Activated CD4-positive, alpha-beta memory T cell treated with anti-CD3 and anti-CD28 coated beads, Interleukin-2, amount 10 ng/mL, durations not matched to agents 7 days and 5 days (primary cell): ENCODE measurements at places on chromosomes 12 and 14. TPM values are rescaled to one million over a fixed set of nuclear protein-coding genes. Genes with fewer than 3 reads are reported as not detected.
A peak's percentile ranks its signal among the peaks of the same experiment; 100 is the strongest.

FBLN5 gene
- total RNA-seq = 2.5 TPM

DNA sequence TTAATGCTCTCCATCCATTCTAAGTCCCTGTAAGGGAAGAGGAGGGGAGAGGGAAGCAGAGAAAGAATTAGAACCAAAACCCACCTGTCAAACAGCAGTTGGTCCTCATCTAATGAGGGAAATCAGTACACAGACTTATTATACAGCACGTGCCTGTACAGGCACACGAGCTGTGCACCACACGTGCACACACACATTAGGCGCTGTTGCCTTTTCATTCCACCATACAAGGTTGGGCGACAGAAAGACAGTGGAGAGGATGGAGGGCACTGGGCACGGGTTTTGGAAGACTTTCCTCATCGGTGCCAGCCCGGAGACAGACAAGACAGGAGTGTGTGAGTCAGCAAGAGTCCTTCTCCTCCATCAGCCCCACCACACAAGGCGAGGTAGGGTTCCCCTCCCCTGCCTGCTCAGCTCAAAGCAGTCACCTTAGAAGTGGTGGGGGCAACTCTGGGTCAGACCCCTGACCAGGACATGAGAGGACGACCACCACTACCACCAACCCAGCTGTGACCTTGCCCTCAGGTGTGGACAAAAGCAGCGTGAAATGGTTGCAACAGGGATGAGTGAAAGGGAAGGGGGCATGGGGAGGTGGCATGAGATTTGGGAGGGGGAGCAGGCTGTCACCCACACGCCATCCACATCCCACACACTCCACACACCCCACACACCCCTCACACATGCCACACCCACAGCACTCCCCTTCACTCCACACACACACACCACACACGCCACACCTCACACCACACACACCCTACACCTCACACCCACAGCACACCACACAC lies 80.7 kb downstream of the ACTN1 start:
- DNase-seq = no peak

GRCh38 chr12:14905269-14906004 lies 19.8 kb upstream of the MGP start:
- DNase-seq = no peak

GRCh38 chr12:69910694-69911093 lies 85.7 kb downstream of the MYRFL start:
- no peak for DNase-seq

DNA sequence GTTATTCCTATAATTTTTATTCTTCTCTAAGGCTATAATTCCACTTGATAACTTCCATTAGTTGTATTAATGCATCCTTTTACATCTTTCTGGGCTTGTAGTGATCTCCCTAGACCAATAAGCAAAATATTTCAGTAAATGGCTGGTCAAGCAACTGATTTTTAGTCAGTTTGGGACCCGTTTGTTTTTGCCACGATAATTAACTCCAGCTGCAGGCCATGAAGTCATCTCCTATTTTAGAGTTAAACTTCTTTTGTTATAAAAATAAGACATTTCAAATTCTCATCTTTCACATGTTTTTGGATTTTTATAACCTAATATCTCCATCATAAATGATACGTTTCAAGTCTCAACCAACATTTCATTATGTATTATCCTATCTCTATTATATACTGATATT lies 49.4 kb downstream of the MAGOHB start:
- DNase-seq = no peak

PRIMA1 gene
- not detected for total RNA-seq

DNA sequence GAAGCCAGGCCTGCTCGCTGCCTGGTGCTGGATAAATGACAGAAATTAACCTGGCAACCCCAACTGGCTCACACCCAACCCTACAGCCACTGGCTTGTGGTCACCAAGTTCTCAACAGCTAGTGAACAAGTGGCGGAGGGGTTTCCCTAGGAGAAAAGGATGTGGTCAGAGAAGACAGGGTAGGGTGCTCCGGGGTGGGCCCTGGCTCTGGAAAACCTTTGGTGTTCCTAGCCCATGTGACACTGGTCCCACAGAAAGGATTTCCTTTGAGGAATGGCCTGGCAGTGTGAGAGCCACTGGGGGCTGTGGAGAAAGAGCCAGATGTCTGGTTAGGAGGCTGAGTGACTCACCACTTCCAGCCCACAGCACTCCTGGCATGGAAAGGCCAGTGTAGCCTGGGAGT lies 8.7 kb downstream of the SYNE3 start:
- DNase-seq = peak; percentile 39

DNA sequence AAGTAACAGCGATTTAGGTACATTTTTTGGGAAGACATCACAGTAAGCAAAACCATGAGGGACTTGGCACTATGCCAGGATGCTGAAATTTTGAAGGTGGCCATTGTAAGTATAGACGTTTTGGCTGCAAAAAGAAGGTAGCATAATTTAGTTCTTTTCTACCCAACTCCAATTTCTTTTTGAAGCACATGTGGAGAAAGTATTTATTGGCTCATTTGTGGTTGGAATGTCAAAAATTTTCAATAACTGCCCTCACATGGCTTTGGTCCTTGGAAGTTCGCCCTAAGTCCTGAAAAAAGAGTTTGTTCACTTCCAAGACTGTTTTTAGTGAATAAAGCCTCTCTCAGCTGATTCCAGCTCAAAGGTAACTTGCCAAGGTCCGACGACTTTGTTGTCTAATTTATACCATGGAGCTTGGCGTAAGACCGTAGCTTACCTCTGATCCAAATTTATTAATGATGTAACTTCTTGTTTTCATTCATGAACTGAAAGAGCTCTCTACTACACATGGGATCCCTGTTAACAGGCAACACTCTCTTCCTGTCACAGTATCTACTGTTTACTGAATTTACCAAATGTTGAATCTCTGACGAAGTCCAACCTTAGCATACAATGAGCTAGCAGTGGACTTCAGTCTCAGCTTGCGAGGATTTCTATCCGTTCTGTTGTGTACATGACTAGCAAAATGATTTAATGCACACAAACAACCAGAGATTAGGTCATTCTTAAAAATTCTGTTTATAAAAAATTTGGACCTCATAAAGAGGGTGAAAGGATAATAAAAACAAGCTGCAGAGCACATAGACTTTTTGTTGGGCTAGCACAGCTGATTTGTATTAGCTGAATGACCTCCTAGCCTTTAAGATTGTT lies 49.0 kb downstream of the MSRB3 start:
- DNase-seq = no peak

DNA sequence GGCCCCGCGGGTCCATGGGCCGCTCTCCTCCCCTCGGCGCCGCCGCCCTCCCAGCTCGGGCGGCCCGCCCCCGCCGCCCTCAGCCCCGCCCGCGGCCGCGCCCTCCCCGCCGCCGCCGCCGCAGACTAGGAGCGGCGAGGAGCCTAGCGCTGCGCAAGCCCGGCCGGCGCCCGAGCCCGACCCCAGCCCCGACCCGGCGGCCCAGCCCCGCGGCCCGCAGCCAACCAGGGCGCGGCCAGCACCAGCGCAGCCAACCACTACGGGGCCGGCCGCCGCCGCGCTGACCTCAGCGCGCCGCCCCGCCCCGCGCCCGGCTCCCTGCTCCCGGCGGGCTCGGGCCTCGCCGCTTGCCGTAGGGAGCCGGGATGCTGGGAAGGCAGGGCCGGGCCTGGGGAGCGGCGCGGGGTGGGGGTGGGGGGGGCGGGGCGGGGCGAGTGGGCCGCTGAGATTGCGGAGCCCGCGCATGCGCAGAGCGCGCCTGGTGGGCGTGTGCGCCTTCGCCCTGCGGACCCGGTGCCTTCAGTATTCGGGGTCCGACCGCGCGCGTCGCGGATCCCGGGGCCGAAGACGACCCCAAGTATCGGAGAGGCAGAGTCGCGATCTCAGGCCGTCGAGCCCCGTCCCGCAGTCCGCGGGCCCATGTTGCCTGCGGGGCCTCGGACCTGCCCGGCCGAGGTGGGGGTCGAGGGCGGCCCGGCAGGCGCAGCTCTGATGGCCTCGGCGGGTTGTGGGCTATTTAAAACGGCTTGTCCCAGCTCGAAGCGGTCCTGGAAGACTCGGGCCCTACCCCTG lies at the start of gene CDC42BPB:
Gene CDC42BPB (minus strand): TSS at position 178 of the 792 bp plus-strand sequence. CDS start 376 bp downstream, outside the sequence.
- peak; percentile 44 for DNase-seq

DNA sequence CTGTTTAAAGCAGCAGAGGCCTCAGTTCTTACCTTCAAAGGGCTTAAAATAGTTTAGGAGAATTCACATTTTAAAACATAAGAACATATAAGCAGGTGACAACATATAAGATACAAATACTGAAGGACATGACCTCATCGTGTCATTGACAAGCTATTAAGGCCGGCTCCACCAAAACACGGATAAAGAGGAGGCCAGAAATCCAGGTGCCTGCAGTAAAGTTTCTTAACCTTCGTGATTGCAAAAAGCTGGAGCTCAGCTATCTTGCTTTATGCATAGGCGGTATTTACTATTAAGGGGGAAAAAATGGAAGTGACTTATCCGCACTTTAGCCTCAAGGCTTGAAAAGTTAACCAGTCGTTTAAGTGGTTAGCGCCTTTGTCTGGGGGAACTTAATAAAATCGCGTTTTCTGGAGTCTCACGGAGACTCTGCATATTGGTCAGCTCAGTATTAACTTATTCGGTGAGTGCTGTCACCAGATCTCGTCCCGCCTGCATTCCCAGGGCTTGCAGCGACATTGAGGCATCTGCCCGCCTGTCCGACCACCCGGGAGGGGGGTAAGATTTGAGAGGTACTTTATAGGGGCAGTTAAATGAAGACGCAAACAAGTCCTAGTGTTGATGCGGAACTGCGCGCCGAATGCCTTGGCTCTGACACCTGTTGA lies 1.1 kb upstream of the SP1 start:
- DNase-seq = no peak

SLC38A4 gene
- total RNA-seq = not detected

- DNase-seq = no peak
These were observed 150.1 kb downstream of the SLC38A4 start for GRCh38 chr12:46675736-46676135.
